ENCODE measurements at places on chromosomes 4 and X. TPM values are rescaled to one million over a fixed set of nuclear protein-coding genes. Genes with fewer than 3 reads are reported as not detected.

Gene PAGE2
- total RNA-seq: not detected

Gene PROM1
- total RNA-seq: under 0.01 TPM

Gene FAM13A
- total RNA-seq: 49.3 TPM

Gene CYLC1
- total RNA-seq: not detected

Gene SPARCL1
- total RNA-seq: not detected

Gene HTN3
- total RNA-seq: not detected

Gene MUC7
- total RNA-seq: not detected

Gene PRRG3
- total RNA-seq: 0.49 TPM

Gene MID1
- total RNA-seq: 18.0 TPM

Gene SPANXB1
- total RNA-seq: not detected

DNA sequence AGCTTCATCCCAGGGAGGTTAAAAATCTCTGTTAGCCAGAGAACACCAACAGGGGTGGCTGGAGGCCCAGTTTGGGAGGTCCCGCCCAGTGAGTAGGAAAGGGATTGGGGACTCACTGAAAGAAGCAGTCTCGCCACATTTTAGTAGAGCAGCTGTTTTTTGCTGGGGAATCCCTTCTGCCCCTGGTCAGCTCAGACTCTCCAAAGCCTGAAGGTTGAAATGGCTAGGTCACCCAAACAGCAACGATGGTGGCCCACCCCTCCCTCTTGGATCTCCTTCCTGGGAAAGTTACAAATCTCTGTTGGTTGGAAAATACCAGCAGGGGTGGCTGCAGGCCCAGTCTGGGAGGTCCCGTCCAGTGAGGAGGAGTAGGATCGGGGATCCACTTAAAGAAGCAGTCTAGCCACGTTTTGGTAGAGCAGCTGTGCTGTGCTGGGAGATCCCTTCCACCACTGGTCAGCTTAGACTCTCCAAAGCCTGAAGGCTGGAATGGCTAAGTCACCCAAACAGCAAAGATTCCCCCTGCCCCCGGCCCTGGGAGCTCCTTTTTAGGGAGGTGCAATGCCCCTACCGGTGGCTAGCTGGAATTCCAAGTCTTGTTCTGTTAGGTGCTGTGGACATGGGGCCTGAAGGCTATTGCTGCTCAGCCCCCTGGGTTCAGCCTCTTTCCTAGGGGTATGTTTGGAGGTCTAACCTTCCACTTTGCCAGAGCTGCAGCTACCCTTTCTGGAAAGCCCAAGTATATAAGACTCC is 40.0 kb upstream of the TEX13A start:
- DNase-seq: peak; percentile 3

GRCh38 chr4:120672076-120672475 is 250.4 kb downstream of the PRDM5 start:
- no peak for DNase-seq

DNA sequence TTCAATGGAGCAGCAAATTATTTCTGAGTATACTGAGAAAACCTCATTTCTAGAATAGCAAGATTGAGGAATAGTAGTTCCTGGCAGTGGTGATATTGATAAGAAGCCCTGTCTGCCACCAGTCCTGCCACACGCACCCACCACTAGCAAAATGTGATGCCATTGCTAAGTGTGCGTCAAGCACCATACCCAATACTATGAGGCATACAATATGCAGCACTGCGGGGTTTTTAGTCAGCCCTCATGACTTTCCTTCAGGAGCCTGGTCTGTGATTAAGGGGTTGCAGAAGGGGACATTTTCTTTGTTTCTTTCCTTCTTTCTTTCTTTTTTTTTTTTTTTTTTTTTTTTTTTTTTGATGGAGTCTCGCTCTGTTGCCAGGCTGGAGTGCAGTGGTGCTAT is 128.7 kb upstream of the USP38 start:
- DNase-seq: no peak

DNA sequence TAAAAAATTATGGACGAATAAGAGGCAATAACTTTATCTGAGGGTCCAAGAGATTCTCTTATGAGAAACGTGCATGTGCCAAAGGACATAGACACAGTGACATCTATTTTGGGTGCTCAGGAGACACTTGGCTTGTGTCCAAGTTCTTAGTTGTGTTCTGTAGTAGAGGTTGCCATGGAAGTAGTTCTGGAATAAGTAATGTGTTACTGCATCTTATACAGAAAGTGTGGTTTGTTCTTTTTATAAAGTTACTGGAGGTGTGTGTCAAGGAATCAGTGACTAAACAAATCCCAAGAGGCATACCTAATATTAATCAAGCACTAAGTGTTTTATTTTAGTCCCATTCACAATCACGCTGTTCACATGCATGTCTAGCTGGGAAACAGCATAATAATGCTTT is 305.7 kb downstream of the ARHGAP24 start:
- peak; percentile 42 for DNase-seq

DNA sequence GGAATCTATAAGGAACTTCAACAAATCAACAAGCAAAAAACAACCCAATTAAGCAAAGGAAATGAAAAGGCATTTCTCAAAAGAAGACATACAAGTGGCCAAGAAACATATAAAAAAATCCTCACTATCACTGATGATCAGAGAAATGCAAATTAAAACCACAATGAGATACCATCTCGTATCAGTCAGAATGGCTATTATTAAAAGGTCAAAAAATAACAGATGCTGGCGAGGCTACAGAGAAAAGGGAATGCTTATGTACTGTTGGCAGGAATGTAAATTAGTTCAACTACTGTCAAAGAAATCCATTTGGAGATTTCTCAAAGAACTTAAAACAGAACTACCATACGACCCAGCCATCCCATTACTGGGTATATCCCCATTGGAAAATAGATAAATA is 292.4 kb upstream of the FAT1 start:
- DNase-seq: no peak

DNA sequence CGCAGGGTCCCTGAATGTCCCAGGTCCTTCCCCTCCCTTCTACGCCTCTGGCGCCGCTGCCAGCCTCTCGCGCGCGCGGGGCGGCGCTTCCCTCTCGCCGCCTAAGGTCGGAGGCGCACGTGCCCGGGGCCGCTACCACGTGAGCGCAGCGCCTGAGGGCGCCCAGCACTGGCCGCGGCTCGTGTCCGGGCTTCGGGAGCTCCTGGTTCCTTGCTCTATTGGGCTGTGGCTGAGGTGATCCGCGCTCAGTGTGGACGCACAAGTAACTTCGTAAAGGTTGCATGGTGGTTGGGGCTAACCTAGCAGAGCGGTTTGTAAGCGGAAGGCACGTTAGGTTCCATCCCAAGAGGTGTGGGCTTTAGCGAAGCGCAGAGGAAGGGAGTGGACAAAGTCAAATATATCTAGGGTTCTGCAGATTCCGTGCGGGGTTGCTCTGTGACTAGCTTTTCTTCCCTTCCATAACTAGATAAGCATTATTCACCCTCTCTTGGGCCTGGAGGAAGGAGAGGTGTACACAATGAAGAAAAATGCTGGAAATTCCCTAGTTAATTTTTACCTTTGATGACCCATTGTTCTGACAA is 1.8 kb downstream of the TLL1 start:
- no peak for DNase-seq

DNA sequence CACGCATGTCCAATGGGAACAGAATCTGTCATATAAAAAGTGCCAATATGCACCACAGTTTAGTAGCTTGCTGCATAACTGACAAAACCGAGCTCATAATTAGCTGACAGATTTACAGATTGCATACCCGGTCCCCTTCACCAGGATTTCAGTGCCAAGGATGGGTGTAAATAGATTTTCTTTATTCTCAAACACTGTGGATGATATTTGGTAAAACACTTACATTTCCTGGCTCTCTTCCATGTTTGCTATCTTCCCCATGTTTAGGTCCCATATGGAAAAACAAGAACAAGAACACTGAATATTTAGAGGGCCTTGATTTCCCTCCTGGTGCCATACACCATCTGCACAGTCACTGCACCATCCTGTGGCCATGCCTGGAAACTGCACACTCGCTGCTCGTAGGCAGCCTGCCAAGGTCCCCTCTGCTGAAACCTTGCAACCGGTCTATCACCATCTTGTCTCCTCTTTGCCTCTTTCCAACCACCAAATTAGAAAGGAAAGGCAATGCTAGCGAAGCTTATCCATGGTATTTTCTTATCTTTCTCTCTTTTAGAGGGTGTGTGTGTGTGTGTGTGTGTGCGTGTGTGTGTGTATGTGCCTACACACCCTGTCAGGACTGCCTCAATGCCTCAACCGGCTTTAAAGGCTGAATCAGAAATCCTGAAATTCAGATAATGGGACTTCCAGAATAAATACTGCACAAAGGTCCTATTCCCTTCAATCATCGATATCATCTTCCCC is 124.2 kb upstream of the MBNL3 start:
- peak; percentile 25 for DNase-seq

- no peak for DNase-seq
These were observed 344.0 kb downstream of the CENPC start for GRCh38 chr4:67201334-67201733.

DNA sequence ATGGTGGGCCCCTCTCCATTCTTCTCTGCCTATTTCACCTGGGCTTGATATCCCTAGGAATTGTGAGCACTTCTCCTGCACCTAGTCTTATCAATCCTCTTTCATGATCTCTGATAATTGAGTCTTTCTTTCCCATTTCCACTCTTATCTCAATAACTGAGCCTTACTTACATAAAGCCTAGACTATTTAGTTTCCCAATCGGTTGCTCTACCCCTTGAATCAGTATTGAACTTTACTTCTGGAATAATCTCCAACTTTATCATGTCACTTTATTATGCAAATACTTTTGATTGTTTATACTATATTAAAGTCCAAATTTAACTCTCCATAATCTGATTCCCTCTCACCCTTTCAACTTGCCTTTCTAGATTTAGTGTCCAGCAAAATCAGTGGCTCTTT is 222.7 kb downstream of the SPRY1 start:
- DNase-seq: no peak

GRCh38 chr4:81422595-81422994 is 49.1 kb downstream of the RASGEF1B start:
- DNase-seq: no peak

GRCh38 chr4:185204238-185204910 is 574 bp upstream of the CFAP97 start:
- peak; percentile 25 for DNase-seq

DNA sequence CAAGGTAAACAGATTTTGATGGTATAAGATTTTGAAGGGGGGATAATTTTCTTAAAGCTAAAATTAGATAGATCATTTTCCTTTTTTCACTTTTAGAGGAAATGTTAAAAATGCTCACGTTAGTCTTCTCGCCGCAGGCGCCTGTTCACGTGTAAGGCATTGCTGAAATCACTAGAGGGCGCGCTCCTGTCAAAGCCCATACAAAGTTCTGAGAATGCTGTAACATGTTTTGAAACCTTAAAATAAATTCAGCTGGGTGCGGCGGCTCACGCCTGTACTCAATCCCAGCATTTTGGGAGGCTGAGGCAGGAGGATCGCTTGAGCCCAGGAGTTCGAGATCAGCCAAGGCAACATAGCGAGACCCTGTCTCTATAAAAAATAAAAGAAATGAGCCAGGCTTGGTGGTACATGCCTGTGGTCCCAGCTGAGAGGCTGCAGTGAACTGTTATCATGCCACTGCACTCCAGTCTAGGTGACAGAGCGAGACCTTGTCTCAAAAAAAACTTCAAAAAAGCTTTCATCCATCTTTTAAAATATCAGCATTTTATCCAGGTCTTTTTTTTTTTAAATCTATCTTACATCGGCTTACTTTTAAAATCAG is 138.0 kb downstream of the RBMX2 start:
- peak; percentile 57 for DNase-seq

DNA sequence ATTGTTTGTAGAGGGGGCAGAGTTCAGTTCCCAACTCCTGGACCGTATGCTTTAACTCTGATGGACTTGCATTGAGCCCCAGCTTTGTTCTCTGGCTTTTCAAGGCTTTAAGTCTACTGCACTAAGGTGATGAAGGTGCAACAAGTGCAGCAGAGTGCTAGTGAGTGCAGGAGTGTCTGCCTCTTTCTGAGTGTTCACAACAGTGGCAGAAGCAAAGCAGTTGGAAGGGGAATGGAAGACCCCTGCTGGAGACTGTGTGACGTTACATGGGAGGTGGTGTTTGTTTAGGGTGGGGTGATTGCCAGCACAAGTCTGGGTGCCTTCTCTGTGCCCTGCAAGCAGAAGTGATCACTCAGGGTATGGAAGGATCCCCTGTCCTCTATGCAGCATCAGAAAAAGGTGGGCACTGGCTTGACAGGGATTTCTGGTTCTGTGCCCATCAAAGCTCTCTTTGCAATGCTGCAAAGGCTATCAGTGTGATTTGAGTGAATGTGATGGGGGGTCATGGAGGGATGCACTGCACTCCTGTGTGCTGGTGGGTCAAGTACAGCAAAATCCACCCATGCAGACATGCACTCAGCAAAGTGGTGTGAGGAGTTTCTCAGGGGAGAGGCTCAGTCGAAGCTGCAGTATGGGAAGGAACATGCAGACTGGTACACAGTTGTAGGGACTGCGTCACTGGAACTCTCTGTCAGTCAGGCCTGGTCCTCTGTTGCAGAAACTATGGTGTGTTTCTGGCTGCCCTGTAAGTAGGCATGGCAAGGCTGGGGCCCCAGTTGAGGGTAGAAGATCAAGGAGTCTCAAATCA is 70.9 kb upstream of the UGT2B7 start:
- DNase-seq: no peak

- DNase-seq: no peak
These were observed 556.3 kb downstream of the GALNTL6 start for GRCh38 chr4:172369471-172369959.

DNA sequence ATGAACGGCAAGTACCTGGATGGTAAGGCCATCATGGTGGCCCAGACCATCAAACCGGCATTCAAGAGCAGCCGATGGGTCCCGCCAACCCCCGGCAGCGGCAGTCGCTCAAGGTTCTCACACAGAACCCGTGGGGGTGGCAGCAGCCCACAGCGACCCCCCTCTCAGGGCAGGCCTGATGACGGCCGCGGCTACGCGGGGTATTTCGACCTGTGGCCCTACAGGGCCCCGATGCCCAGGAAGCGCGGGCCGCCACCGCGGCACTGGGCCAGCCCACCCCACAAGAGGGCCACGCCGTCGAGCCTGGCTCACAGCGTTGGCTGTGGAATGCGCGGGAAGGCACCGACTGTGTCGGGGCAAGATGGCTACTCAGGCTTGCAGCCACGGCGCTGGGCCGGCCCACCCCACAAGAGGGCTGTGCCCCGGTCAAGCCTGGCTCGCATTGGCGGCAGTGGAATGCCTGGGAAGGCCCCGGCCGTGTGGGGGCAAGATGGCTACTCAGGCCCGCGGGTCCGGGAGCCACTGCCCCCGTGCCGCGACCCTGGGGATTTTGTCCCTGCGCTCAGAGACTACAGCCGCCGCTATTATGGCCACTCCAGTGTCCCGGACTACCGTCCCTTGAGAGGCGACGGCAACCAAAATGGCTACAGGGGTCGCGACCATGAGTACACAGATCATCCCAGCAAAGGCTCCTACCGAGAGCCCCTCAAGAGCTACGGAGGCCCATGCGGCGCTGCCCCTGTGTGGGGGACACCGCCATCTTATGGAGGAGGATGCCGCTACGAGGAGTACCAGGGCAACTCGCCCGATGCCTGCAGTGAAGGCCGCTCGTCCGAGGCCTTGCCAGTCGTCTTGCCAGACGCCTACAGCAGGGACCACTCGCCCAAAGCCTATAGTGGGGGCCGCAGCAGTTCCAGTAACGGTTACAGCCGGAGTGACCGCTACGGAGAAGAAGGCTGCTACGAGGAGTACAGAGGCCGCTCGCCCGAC is 731 bp downstream of the RBMXL3 start:
- DNase-seq: no peak
